Activated T-cell treated with anti-CD3 and anti-CD28 coated beads, Interleukin-2, amount 50 U/mL, for 48 hours (primary cell): ENCODE measurements at places on chromosomes 7 and 10.

GRCh38 chr7:22814261-22815208 lies 8.1 kb downstream of the TOMM7 start:
- DNase-seq, result no peak

GRCh38 chr10:33735464-33735923 lies 401.0 kb upstream of the NRP1 start:
- no peak for DNase-seq

DNA sequence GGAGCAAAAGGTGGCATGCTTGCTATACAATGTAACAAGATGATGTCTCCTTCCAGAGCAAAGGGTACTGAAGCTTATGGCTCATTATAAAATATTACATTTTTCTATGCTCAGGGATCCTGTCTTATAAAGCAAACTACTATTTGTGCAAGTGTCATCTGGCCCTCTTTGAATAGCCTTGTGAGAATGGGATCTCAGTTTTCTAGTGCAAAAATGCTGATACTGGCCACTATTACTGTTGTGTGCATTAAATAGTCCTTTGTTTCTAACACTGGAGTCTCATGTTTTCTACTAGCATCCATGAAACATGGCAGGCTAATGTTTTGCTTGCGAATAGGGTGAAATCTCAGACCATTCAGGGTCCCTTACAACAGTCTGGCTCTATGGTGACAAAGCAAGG lies 823.0 kb downstream of the REEP3 start:
- DNase-seq, result no peak

DNA sequence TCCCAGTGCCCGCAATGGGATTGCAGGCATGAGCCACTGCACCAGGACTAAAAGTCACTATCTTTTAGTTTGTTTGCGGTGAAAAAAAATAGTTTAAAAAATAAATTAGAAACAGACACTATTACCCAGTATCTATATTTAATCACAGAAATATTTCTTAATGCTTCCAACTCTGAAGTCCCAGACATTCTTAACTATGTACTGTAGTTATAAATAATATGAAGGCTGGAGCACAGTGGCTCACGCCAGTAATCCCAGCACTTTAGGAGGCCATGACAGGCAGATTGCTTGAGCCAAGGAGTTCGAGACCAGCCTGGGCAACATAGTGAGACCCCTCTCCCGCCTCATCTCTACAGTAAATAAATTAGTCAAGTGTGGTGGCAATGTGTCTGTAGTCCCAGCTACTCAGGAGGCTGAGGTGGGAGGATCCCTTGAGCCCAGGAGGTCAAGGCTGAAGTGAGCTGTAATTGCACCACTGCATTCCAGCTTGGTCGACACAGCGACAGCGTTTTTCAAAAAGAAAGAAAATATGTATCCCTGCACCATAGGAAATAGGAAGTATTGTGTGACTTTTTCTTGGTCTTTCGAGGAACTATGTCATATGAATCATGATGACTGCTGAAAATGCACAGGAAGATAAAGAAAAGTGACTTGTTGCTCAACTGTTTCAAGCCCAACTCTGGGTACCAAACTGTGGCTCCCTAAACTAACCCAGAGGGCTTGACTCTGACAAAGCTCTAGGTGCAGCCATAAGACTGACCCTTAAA lies 74.9 kb upstream of the STEAP1B start:
- no peak for DNase-seq

- no peak for DNase-seq
Measured at GRCh38 chr10:12510984-12511383, 161.6 kb downstream of the CAMK1D start.

GRCh38 chr7:143507534-143508055 lies 29.9 kb downstream of the TAS2R41 start:
- no peak for DNase-seq

GRCh38 chr7:109782806-109783205 lies 1213.1 kb downstream of the DNAJB9 start:
- DNase-seq, result no peak

DNA sequence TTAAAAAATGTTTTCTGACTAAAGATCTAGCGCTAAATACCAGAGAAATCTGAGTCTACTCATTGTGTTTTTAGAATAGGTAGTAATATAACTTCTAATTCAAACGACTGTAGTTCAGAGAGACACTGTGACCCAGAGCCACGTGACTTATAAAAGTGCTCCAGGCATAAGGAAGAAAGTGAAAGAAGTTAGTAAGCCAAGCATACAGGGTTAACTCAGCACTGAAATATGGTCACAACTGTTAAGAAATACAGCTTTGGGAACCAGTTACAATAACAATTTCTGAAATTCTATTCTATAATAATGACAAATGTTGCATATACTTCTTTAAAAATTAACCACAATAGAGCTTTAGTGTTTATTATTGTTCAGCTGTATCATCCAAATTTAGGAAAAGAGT lies 119.1 kb downstream of the TFEC start:
- DNase-seq, result no peak

DNA sequence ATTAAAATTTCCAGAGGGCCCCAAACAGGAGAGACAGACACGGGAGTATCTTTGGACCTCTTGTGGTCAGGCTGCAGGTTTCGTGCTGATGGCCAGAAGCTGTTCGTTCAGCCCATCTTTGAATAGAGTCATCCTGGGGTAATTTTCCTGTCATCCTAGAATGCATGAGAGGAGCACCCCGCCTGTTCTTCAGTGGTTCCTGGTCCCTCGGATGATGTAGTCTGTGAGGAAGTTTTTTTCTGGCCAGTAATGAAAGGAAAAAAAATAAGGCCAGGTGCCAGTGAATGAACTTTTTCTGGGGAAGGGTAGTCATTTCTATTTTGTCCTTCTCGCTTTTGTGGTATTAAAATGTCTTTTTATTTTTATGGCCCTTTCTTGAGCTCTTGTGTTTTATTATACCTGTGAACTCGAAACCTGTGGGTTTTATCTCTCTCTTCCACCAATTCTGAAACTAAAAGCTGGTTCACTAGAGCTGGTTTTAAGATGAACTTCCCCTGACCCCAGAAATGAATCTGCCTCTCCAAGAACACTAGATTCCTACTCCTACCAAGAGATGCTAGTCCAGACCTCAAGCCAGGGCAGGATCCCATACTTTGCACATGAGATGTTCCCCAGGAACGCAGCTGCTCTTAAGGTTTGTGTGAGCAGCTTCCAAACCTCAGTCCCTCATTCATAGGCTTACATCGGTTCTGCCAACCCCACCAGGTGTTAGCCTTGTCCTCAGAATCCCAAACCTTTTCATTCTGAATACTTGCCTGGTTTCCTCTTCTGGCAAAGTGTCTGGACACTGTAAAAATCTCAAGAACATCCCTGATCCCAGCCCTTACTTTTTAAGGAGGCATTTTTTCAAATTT lies 15.4 kb upstream of the MEST start:
- no peak for DNase-seq

GRCh38 chr7:2985866-2986265 lies 57.8 kb downstream of the CARD11 start:
- DNase-seq, result no peak

DNA sequence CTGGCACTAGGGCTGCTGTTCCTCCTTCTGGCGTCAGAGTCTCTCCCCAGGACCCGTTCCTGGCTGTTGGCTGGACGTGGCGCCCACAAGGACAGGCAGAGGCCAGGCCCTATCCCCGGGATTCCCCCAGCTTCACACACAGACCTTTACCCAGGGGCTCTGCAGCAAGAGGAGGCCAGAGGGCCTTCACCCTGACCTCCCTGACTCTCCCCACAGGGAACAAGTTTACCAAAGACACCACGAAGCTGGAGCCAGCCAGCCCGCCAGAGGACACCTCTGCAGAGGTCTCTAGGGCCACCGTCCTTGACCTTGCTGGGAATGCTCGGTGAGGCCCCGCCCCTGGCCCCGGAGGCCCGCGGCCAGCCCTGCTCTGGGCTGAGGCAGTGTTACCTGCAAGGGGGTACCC lies 82.2 kb downstream of the GTF2IRD1 start:
- no peak for DNase-seq
